ENCODE measurements at places on chromosomes 6 and 20. TPM values are rescaled to one million over a fixed set of nuclear protein-coding genes. Genes with fewer than 3 reads are reported as not detected.

- DNase-seq = no peak
These were observed 168.9 kb downstream of the ATXN1 start for GRCh38 chr6:16592223-16592911.

DNA sequence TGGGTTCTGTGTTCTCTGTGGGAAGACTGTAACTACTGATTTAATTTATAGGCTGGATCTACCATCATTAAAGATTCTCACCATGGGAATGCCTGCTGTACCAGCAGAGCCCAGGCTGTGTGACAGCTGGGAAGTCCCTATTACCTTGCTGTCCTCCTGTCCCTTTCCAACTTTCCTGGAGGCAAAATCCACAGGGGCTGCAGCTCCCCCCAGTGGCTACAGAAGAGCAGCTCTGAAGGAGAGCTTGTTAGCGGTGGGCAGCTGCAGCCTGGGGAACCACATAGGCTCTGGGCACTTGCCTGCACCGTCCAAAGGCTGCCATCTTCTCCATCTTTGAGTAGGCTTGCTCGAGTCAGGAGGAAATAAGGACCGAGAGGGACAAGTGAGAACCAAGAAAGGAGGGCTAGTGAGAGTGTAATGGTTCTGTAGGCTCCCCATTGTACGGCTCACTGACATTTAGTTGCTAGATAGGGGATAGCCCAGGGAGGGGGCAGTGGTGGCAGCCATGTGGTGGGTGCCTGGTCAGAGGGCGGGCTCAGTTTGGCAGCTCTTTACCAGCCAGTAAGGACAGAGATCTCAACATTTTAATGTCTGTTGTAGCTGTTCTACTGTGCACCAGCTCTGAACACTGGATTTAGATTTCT lies 155.1 kb upstream of the MLIP start:
- DNase-seq = peak; percentile 60

GRCh38 chr6:124040655-124041054 lies 237.0 kb downstream of the NKAIN2 start:
- no peak for DNase-seq

DNA sequence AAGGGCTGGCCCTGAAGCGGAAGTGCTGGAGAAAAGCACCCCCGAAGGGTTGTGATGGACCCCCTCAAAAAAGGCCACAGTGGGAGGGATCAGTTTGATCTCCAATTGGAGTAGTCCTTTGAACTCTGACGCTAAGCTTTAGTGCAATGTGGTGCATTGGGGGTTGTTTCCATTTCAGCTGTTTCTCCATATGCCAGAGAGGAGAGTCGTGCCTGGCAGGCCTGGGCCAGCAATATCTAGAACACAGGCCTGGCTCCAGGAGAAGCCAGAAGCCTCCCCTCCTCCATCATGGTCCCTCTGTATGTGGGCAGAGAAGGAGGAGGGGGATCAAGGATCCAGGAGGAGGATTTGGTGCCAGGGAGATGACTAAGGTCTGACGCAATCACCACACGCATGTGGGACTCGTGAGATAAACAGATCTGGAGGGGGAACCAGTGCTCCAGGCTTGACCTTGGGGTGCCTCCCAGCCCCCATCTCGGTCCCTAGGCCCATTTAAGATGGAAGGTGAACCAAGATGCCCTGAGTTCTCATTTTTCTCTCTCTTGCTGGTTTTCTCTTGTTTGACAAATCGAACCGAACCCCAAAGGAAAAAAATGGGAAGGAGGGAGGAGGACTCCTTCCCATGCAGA lies 517.4 kb upstream of the JARID2 start:
- DNase-seq = peak; percentile 24

- DNase-seq = no peak
These were observed 12.0 kb upstream of the SERPINB9 start for GRCh38 chr6:2915150-2915549.

- no peak for DNase-seq
These were observed 89.9 kb downstream of the BTBD9 start for GRCh38 chr6:38549795-38550194.

- no peak for DNase-seq
These were observed 63.3 kb upstream of the PTGIS start for GRCh38 chr20:49631061-49631716.

- DNase-seq = no peak
These were observed 43.4 kb downstream of the OGFRL1 start for GRCh38 chr6:71332012-71332411.

DNA sequence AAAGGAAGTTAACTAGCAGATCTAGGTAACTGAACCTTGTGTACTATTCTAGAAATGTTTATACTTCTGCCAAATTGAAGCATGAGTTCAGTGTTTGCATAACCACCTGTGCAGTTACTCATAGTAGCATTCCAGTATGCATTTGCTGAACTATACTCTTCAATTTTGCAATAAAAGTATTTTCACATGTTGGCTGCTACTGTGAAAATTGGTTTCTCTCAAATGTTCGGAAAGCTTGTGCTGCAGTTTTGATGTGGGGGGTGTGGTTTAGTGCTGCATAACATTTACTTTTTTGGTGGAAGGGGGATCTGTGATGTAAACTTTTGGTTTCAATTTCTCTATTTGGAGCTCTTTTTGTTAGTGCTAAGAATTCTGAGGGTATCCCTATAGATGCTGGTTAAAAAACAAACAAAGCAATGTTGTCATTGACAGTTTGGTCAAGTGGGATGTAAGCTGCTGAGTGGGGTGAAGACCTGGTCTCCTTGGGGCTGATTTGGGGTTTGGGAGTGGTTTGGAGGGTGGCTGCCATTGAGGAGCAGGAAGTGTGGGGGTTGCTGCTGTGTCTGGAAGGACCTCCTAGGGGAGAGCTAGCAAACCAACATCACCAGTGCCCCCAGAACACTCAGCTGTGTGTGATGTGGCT lies 87.8 kb downstream of the CARMIL1 start:
- DNase-seq = no peak

GRCh38 chr6:3227363-3228045 lies at the start of gene TUBB2B:
Gene TUBB2B (minus strand): TSS chr6:3227653. CDS start chr6:3227543, 110 bp downstream.
- peak; percentile 38 for DNase-seq

The GPX5 gene
- not detected for total RNA-seq

The LINC00237 gene
- total RNA-seq = not detected
